ENCODE measurements at places on chromosomes 6 and 20.

DNA sequence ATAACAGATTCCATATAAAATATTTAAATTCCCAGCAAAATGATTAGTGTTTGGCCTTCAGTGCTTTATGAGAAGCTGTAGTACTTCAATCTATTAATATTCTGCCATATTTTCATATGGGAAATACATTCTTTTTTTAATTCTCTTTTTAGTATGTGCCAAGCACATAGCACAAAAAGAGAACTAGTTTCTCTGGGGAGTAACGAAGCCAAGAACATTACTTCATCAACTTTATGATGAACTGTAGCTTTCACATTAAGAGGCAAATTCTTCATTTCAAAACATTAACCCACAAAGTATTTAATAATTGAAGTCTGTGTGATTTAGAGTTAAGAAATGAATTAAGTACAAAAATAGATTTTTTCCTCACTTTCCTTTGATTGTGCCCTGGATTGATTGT, 281.0 kb upstream of the EYS start:
- no peak for DNase-seq

- no peak for DNase-seq
Observed at GRCh38 chr20:23404196-23404595, 17.1 kb downstream of the NAPB start.

GRCh38 chr6:136429264-136430065, 120.8 kb downstream of the MAP7 start:
- no peak for DNase-seq

DNA sequence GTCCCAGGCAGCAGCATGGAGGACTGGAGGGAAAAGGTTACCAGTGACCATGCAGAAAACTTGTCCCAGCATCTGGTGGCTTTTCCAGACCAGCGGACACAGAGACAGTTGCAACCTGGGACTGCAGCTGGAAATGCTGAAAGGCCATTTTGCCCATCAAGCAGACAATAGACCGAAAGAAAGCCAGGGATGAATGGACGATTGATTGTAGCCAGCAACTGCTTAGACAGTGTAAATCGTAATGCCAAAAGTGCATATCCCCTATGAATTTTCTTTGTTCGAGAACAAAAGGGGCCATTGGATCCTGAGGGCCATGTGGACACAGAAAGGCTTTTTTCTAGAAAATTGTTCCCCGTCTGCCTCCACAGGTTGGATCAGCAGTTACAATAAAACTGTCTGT, 115.7 kb downstream of the MBOAT1 start:
- DNase-seq = no peak

GRCh38 chr6:14784596-14785492, 461.0 kb upstream of the JARID2 start:
- DNase-seq = no peak

GRCh38 chr6:156345700-156346099, 431.5 kb upstream of the ARID1B start:
- DNase-seq = no peak

- no peak for DNase-seq
Observed at GRCh38 chr6:132465530-132466485, 47.1 kb downstream of the STX7 start.

GRCh38 chr20:37615340-37616109, 78.3 kb upstream of the CTNNBL1 start:
- DNase-seq = peak; percentile 27

GRCh38 chr6:166738386-166739116, 111.5 kb upstream of the RPS6KA2 start:
- no peak for DNase-seq

GRCh38 chr6:35370785-35371493, 28.6 kb downstream of the PPARD start:
- DNase-seq = no peak

- DNase-seq = no peak
Observed at GRCh38 chr6:79608334-79609224, 22.6 kb upstream of the SH3BGRL2 start.

DNA sequence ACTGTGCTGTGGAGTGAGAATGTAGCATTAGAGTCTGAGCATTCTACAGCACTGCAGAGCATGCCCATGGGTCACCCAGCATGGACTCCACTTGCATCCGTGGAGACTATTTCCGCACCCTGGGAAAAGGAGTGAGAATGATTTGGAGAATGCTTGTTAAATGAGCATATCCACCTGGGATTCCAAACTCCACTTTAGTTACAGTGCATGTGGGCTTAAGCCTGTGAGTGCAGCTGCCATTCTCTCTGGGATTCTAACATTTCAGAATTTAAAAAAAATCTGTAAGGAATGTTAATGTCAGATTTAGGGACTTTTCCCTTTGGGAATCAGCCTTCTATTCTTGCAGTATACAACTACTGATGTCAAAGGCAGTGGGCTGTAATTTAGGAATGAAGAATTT, 33.4 kb downstream of the KIF25 start:
- no peak for DNase-seq

DNA sequence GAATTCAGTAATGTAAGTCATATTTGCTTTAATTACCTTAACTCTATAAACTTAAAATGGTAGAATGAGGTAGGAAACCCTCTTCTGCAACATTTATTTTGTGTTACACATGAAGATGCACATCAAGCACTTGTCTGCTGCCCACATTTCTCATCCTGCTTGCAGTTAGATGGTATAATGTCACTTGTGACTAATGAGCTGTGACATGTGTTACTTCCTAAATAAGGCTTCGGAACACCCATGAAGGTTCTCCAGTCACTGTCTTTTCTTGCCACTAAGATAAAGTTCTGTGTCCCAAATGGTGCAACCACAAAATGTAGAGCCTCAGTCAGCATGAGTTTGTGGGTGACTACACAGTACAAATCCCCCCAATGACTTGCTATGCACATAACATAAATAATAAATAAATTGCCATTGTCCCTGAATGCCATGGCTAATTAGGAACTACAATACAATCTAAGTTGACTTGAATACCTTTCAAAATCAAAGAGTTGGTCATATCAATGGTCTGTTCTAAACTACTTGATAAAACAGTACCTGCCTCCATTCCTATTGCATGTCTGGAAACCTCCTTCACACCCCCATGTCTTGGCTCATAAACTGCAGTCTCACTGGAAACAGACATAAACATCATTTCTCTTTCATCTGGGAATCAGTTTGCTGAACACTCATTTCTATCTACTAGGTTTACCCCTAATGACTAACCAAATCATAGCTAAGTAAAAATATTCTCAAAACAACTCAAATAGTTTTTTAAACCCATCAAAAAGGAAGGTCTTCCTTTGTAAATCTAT, 157.2 kb downstream of the PTPRK start:
- no peak for DNase-seq

- no peak for DNase-seq
Observed at GRCh38 chr20:50271176-50271575, 80.5 kb downstream of the CEBPB start.

DNA sequence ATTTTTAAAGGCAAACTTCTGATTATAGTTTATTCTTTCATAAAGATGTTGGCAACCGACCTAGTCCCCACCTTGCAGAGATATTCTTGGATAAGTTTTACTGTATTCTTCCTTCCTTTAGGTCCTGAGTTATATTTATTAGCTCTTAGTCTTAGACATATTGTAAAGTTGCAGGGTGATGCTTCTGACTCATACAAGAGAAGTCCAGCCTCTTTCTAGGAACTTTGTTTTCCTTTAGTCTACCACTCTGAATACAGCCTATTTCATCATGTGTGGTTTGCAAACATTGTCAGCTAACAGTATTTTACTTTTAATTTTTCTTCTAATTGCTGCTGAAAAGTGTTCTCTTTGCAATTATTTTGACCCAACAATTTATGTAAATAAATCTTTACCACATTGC, 686.7 kb downstream of the COL12A1 start:
- no peak for DNase-seq

- no peak for DNase-seq
Observed at GRCh38 chr6:109782491-109782999, 91.4 kb downstream of the FIG4 start.

DNA sequence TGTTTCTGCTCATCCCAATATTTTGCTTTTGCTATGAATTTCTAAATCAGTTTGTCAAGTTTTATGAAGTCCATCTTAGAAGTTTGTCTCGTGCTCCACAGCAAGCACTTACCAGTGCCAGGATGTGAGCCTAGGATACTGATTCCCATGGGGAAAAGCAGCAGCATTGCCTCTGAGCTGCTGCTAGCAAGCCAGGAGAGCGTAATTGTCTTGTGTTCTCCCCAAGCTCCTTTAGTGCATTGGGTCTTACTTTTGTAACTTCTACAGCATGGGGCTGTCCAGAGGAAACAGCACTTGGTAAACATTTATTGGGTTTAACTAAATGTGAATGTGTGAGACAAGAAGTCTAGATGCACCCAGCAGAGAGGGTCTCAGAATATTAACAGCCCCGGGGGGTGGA, 76.1 kb downstream of the RNF182 start:
- DNase-seq = no peak

GRCh38 chr6:104531646-104532045, 328.1 kb downstream of the HACE1 start:
- no peak for DNase-seq

GRCh38 chr20:47990507-47991150, 205.3 kb upstream of the SULF2 start:
- no peak for DNase-seq

GRCh38 chr20:63073738-63074065, 66.9 kb upstream of the BHLHE23 start:
- DNase-seq = no peak

- DNase-seq = no peak
Observed at GRCh38 chr20:37954626-37955025, 51.7 kb downstream of the VSTM2L start.

DNA sequence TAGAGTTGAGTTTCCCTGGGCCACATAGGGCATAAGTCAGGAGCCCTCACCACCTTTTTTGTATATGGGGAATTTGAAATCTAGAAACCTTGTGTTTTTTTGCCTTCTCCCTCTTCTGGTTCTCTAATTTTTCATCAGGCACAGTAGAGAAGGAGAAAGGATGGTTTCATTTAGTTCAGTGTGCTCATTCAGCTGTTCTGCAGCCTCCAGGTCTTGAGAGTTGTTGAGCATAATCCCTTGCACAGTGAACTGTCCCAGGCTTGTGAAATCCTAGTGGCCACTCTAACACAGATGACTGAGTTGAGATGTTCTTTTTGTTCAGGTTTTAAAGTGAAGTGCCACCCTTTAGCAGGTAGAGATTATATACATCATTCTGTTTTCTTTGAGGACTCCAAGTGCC, 183.5 kb downstream of the CDKAL1 start:
- DNase-seq = no peak

DNA sequence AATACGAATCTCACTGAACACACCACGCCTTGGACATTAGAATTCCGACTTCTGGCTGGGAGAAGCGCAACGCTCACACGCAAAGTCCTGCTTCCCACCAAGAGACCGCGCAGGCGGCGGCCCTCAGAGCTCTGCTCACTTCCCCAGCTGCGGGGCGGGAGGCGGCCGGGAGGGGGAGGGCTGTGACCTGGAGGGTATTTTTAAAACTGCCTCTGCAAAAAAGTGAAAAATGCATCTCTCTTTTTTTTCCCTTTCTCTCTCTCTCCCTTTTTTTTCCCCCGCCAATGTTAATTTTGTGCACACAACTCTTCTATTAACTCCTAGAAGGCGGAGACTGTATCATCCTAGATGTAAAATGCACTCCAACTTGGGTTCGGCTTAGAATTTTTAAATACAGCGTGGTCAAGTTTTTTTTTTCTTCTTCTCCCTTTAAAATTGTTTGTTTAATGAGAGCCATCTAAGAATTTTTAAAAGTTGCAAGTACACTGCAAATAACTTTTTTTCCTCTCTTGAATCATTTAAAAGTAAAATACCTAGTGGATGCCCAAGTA, 66.4 kb downstream of the STX11 start:
- DNase-seq = peak; percentile 74

DNA sequence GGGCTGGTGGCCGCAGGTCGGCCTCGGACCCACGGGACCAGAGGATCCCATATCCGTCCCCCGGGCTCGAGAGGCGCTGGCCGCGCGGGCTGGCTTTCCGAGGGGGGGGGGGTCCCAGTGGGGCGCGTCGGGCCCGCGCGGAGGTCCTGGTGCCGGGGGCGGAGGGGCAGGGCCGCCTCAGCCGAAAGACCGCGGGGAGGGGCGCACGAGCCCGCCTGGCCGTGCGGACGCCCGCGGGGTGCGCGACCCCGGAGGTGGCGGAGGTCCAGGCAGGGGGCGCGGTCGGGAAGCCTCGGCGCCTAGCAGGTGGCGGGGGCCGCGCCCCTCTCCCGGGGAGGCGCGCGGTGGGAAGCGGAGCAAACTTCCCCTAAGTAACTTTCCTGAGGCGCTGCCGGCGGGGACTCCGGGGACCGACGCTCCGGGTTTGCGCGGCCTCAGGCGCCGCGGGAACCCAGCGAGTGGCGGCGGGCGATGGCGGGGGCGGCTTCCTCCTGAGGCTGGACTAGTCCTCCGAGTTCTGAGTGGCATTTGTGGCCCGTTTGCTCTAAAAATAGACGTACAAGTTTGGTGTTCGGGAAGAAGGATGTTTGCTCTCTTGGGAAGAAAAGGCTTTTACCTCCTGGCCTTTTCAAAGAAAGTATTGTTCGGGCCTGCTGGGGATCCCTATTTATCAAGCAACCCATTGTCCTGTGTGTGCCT, 26.5 kb upstream of the BTBD3 start:
- peak; percentile 48 for DNase-seq

DNA sequence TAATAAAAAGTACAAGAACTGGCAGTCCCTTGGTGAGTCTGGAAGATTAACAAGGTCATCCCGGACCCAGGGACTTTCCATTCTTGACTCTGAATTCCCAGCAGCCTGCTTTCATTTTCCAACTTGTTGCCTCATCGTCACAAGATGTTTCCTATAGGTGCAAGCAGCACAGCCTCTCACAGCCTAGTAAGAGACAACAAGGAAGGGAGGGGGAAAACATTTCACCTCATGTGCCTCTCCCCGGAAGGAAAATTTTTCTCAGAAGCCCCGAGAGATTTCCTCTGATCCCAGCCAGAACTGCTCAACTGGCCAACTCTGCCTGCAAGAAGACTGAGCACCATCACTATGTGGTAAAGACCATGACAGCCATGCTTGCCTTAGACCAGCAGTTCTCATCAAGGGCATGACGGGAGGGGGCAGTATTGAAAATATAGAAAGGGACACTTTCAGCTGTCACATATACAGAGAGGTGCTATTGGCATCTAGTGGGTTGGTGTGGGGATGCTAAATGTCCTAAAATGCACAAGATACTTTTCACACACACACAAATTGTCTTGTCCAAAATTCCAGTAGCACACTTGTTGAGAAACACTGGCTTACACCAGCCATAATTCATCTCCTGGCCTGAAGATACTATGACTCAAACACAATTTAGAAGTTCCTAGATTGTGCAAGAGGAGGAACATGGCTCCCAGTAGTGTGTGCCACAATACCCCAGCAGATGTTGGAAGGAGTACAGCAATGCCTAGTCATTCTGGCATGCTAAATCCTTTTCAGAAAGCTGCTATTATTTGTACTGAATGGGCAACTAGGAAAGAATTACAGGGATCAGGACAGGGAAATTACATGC, 10.8 kb upstream of the WTAP start:
- DNase-seq = no peak

Measured in activated naive CD8-positive, alpha-beta T cell treated with anti-CD3 and anti-CD28 coated beads for 36 hours (primary cell).